ENCODE measurements at places on chromosomes 11 and 22. TPM values are rescaled to one million over a fixed set of nuclear protein-coding genes. Genes with fewer than 3 reads are reported as not detected.

GRCh38 chr11:116911976-116912734 is 74.7 kb upstream of the APOA1 start:
- H3K27ac ChIP-seq, result no peak overlapping the region
- no peak for DNase-seq
- peaks cover 4% of the 10 kb centered on the region for H3K36me3 ChIP-seq

Gene OR10A4
- not detected for total RNA-seq

Gene HEPHL1
- not detected for total RNA-seq

Gene OR5B21
- not detected for total RNA-seq

Gene MOV10L1
- total RNA-seq, result 0.34 TPM

GRCh38 chr11:108223348-108224149 is 682 bp downstream of the ATM start:
- DNase-seq, result peak; percentile 41
- H3K4me3 ChIP-seq, result no peak overlapping the region
- no peaks in the 10 kb centered on the region for H3K27me3 ChIP-seq
- H3K27ac ChIP-seq, result no peak overlapping the region

DNA sequence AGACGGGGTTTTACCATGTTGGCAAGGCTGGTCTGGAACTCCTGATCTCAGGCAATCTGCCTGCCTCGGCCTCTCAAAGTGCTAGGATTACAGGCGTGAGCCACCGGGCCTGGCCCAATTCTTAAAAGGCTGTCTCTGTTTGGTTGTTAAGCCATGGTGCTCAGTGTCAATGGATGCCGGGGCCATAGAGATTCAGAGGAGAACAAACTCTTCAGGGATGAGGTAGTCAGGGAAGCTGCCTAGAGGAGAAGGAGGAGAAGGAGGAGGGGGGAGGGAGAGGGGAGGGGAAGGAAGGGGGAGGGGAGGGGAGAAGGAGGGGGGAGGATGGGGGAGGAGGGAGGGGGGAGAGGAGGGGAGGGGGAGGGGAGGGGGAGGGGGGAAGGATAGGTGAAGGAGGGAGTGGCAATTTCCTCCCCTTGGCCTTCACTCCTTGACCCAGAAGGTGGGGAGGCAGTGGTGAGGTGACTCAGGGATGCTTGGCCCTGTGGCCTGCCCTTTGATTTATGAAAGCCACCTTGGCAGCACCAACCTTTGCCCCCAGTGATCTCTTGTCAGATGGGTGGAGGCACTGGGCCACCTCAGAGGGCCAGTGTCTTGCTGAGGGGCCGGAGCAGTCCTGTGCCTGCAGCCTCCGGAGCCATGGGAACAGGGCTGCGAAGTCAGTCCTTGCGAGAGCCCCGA is at the start of gene C11orf86:
Gene C11orf86 (plus strand): TSS at position 581 of the 681 bp plus-strand sequence. CDS start 59 bp downstream, at position 640.
- H3K27ac ChIP-seq, result no peak within 1 kb of the TSS
- no peak for DNase-seq
- no peaks in the 10 kb centered on the region for H3K36me3 ChIP-seq

DNA sequence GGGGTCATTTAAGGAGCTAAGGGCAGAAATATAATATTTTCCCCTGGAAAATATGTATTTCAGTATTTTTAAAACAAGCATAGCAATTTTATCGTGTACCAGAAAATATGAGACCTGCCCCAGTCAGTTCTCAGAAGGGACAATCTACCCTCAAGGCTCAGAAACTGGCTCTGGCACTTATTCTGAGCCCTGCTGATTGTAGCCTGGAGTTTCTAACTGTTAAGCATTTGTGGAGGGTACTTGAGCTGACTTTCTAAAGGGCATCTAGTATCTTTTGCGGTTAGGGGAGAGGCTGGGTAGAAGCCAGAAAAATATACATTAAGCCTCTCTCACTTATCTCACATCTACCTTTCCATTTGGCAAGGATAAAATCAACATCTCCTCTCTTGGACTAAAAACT is 71.3 kb upstream of the FSHB start:
- H3K4me3 ChIP-seq, result no peak overlapping the region
- peaks cover 5% of the 10 kb centered on the region for H3K27me3 ChIP-seq
- no peak for DNase-seq

Gene TCF20
- 58.9 TPM for total RNA-seq

DNA sequence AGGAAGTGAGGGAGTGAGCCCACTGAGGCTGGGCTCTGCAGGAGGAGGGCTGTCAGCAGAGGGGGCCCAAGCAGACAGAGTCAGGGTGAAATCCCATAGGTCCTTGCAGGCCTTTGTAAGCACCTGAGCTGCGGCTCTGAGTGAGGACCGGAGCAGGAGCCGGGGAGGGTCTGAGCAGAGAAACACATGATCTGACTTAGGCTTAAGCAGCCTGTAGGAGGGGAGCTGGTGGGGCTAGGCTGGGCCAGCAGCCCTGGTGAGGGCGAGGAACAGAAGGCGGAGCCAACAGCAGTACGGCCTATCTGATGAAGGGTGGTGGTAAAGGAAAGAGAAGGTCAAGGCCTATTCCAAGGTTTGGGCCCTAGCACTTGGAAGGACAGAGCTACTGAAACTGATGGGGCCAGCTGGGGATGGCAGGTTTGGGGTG is 26.9 kb upstream of the CBX7 start:
- H3K4me3 ChIP-seq, result no peak overlapping the region
- H3K4me1 ChIP-seq, result peaks cover 21% of the 10 kb centered on the region
- H3K36me3 ChIP-seq, result no peaks in the 10 kb centered on the region
- DNase-seq, result no peak

Gene TMEM80
- total RNA-seq, result 12.5 TPM

GRCh38 chr22:44450503-44450902 is 47.5 kb downstream of the RTL6 start:
- H3K27me3 ChIP-seq, result no peaks in the 10 kb centered on the region
- H3K36me3 ChIP-seq, result peaks cover 4% of the 10 kb centered on the region
- no peak overlapping the region for H3K4me3 ChIP-seq
- H3K4me1 ChIP-seq, result peaks cover 16% of the 10 kb centered on the region

- DNase-seq, result no peak
- H3K4me1 ChIP-seq, result no peaks in the 10 kb centered on the region
- peaks cover 1% of the 10 kb centered on the region for H3K36me3 ChIP-seq
- H3K27ac ChIP-seq, result no peak overlapping the region
- H3K4me3 ChIP-seq, result no peak overlapping the region
Observed at GRCh38 chr22:19865141-19865829, 10.6 kb upstream of the GNB1L start.

Gene SPON1
- total RNA-seq, result 0.96 TPM

DNA sequence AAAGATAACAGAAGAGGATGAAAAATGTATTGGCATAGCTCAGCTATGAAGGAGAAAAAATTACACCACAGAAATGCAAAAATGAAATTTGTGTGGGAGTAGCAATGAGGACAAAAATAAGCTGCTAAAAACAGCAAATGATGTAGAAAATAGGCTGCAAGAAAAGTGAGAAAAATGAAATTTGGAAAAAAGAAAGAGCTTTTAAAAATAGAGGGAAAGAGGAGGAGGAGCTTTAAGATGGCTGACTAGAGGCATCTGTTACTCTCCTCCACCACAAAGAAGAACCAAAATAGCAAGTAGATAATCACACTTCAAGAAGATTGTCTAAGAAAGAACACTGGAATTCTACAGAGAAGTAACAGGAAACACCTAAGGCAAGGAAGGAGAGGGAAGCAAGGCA is 23.7 kb upstream of the OR5AN1 start:
- no peaks in the 10 kb centered on the region for H3K4me1 ChIP-seq
- no peak for DNase-seq
- no peak overlapping the region for H3K4me3 ChIP-seq

GRCh38 chr11:27464289-27464696 is 8.3 kb downstream of the LGR4 start:
- no peak overlapping the region for H3K4me3 ChIP-seq
- H3K36me3 ChIP-seq, result no peaks in the 10 kb centered on the region
- no peaks in the 10 kb centered on the region for H3K4me1 ChIP-seq
- DNase-seq, result no peak

DNA sequence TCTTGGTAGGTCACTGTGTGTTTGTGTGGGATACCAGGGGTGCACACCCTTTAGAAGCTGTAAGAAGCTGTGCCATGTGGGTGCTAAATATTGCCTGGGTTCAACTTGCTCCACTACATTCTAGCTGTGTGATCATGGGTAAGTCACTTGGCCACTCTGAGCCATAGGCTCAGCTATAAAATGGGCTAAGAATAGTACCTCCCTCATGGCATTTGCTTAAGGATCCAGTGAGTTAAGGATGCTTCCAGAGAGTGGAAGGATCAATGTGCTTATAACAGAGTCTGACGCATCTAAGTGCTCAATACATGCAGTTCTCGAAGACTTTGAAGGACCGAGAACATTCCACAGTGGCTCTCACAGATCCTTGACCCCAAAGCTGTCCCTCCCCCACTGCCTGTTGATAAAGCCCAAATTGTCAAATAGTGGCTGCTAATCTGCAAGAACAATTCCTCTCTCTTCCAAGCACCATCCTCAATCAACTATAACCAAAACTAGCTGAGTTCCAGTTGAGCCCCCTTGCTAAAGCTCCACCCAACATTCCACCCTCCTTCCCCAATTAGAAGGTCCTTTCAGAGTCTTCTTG is 13.2 kb upstream of the TMPRSS6 start:
- DNase-seq, result no peak
- no peaks in the 10 kb centered on the region for H3K27me3 ChIP-seq

DNA sequence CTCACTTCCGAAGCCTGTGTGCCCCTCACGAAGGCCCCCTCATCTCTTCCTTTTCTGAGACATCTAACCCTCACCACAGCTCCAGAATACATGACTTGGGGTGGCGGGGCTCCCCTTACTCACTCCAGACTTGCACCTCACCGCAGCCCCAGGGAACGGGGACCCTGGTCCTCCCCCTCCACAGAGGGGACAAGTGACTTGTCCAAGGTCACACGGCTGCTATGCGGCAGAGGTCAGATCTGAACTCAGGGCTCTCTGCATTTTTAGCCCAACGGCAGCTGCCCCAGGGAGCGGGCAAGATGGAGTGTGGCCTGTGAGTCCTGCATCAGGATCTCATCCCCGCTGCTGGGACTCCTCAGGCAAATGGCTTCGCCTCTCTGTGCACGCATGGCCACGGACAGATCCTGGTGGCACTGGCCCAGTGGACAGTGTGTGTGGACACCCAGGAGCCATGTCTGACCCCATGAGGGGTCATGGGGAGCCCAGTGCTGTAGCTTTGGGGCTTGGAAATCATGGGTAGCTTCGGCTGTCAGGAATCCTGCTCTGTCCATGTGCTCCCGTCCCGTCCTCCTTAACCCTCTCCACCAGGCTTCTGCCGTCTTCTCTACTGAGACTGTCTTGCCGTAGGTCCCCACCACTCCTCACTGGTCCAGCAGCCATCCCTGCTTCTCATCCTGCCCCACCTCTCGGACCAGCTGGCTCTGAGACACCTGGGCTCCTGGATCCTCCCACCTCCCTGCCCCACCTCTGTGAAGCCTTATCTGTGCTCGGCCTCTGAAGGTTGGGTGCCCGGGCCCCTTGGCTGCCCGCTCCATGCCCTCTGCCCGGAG is 48.0 kb upstream of the CARS1 start:
- DNase-seq, result no peak
- no peaks in the 10 kb centered on the region for H3K27me3 ChIP-seq
- H3K36me3 ChIP-seq, result no peaks in the 10 kb centered on the region
- no peak overlapping the region for H3K27ac ChIP-seq

DNA sequence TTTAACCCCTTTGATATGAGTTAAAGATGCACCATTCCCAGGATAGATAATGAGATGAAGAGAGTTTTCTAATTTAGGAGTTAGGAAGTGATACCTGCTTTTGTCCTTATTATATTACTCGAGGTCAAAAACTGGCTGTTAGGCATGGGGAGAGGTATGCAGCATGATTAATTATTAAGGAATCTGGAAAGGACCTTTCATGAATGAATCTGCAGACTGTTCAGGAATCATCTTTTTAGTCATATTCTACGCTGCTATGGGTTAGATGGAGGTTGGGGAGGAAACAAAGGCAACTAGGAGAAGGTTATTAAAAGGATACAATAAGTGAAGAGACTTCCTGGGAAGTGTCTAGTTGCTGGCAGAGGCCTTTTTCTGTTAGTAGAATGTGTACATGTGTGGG is 492.4 kb upstream of the CCDC90B start:
- DNase-seq, result no peak
- no peaks in the 10 kb centered on the region for H3K4me1 ChIP-seq
- no peak overlapping the region for H3K4me3 ChIP-seq
- peaks cover 3% of the 10 kb centered on the region for H3K27me3 ChIP-seq
- H3K36me3 ChIP-seq, result no peaks in the 10 kb centered on the region
- H3K27ac ChIP-seq, result no peak overlapping the region

DNA sequence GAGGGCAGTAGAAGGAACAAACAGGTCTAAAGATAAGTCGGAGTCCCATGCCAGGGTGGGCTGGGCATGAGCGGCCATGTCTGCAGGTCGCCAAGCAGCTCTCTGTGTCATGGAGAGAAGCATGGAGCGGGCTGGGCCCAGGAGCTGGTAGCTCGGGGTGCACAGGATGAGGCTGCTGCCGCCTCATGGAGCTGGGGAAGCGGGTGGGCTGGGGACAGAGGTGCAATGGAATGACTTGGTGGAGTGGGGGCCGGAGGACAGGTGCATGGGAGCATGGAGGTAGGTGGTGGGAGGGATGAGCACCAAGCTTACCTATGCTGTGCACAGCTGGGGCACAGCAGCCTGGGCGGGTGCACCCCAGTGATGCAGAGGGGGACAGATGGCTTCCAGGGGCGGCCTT is 3.6 kb downstream of the NRXN2 start:
- DNase-seq, result no peak
- no peak overlapping the region for H3K27ac ChIP-seq
- H3K27me3 ChIP-seq, result peaks cover 40% of the 10 kb centered on the region

Gene OR5P2
- total RNA-seq, result not detected

Gene SLC1A2
- total RNA-seq, result not detected

All from activated CD8-positive, alpha-beta T cell treated with anti-CD3 and anti-CD28 coated beads for 36 hours (primary cell).